H1 (cell line): ENCODE measurements at places on chromosomes 4 and X. TPM values are rescaled to one million over a fixed set of nuclear protein-coding genes. Genes with fewer than 3 reads are reported as not detected.

Gene UGT2B10
- polyA plus RNA-seq = not detected in 2 replicates

Gene SPATA4
- polyA plus RNA-seq = not detected in 2 replicates

Gene AKAP14
- 0.77 and 0.79 TPM in 2 replicates for polyA plus RNA-seq

DNA sequence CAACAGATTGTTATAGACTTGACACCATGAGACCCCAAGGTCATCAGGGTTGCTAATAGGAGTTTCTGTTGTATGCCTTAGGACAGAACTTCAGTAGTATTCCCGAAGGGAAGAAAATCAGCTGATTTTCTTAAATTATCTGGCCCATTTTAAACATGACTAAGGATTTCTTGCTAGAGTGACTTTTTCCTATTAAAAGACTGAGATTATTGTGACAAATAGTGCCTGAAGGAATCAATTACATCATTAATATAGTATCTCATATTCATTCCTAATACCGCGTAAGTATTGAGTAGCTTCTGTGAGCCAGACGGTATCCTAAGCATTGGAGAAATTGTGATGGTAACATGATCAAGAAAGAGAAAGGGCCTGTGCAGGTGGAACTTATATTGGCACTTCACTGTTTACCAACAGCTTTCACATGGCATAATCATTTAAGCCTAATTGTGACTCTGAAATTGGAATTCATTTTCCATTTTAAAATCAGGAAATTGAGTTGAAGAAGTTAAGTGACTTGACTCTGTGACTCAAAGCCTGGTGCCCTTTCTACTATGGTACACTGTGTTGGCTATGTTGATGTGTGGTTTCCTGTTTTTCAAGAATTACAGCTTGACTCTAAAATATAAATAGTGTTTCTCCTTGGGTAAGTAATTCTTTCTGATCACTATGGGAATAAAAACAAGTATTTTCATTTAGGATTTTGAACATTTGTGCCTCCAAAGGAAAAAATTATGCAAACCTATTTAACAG, 4.1 kb downstream of the AFF1 start:
- H3K27me3 ChIP-seq = no peaks in the 10 kb centered on the region
- no peaks in the 10 kb centered on the region for H3K36me3 ChIP-seq
- DNase-seq = no peak
- H3K27ac ChIP-seq = no peak overlapping the region

- no peaks in the 10 kb centered on the region for H3K36me3 ChIP-seq
- no peak for DNase-seq
- no peaks in the 10 kb centered on the region for H3K27me3 ChIP-seq
- no peak overlapping the region for H3K27ac ChIP-seq
Measured at GRCh38 chr4:142091085-142091513, 454.7 kb downstream of the IL15 start.

DNA sequence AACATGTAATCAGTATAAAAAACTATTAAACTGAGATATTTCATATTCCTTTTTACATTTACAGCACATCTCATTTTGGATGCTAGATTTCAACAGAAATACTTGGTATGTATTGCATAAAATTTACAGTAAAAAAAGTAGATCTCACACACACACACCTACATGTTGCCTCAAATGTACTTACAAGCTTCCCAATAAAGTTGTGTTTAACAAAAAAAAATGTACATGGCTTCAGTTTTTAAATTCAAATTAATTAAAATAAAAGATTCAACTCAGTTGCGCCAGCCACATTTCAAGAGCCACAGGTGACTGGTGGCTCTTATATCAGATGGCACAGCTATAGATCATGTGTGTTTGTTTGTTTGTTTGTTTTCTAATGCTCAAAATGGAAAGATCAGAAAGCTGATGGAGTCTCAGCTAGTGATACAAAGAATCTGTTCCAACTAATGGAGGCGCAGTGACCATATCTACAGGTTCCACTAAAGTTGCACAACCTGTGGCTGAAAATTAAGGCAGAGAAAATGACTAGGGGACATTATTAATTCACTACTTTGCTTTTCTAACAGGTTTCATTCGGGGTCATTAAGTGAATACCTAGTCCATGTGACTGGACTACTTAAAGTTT, 45.0 kb downstream of the RBM47 start:
- H3K36me3 ChIP-seq = no peaks in the 10 kb centered on the region
- H3K27me3 ChIP-seq = no peaks in the 10 kb centered on the region
- no peak overlapping the region for H3K4me3 ChIP-seq
- peaks cover 14% of the 10 kb centered on the region for H3K4me1 ChIP-seq
- H3K27ac ChIP-seq = no peak overlapping the region

GRCh38 chrX:117835034-117835433, 281.6 kb downstream of the KLHL13 start:
- no peaks in the 10 kb centered on the region for H3K27me3 ChIP-seq
- no peak overlapping the region for H3K27ac ChIP-seq
- no peak for DNase-seq
